DMS153 (cell line): ENCODE measurements at places on chromosomes 6 and 20.

DNA sequence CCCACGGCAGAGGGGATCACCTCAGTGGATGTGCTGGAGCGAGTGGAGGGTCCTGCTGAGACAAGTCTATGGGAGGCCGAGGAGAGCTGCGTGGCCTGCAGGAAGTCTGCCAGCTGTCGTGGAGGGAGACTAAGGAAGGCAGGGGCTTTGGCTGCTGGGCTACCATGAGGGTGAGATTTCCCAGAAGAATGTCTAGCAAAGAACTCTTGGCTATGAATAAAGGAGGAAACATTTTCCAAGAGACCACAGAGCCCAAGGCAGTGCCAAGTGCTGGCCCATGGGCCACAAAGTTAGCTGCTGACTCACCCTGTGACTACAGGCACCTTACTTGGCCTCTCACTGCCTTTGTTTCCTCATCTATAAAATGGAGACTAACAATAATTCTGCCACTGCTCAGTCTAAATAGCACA is 73.4 kb downstream of the PRDM1 start:
- no peak for DNase-seq

GRCh38 chr6:163841326-163841725 is 426.8 kb downstream of the QKI start:
- no peak for DNase-seq

- DNase-seq: no peak
These were observed 1.4 kb upstream of the LEMD2 start for GRCh38 chr6:33790379-33790778.

DNA sequence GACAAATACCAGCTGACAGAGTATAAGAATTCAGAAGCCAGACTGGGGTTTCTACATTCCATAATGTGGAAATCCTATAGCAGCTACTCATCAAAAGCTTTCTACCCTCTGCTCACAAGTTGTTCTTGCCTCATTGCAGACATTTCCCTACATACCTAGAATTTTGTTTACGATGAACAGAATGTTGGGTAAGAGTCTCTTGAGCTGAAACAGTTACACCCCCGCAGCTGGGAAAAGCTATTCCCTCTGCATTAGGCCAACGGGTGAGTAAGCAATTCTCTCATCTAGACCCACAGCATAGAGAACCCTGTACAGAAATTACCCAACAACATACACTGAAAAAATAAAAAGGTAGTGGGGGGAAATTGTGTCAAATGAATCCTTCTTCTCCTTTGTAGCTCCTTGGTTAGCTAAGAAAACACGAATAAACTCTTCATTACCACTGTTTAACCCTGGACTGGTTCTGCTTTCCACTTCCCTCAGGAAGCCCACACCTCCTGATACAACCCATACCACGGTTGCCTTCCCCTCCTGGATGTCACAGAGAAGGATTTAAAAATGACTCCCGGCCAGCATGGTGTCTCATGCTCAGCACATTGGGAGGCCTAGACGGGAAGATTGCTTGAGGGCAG is 215.0 kb upstream of the SHLD1 start:
- no peak for DNase-seq

DNA sequence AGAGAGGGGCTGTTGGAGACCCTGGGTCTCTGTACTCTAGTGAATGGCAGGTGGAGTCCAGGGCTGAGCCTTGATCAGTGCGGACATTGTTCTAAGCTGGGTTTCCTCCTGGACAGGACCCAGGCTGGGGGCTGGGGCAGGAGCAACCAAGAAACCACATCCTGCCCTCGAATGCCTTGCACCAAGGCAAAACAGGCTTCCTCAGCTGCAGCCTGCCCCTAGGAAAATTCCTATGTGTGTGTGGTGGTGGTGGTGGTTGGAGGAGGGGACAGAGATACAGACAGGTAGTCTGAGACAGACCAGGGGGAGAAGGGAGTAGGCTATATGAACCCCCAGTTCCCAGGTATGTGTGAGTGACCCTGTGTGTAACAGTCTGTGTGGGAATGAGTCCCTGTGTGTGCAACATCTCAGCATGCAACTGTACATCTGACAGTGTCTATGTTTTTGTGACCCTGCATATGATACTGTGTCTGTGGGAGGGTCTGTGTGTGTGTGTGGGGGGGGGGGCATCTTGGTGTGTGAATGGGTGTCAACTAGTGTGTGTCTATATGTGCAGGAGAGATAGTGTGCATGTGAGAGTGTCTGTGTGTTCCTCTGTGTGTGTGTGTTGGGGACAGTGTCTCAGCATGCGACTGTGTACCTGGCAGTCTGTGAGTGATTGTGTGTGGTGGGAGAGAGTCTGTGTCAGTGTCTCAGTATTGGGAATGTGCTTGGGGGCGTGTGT is 3.0 kb downstream of the GLP1R start:
- no peak for DNase-seq

- no peak for DNase-seq
These were observed 33.4 kb upstream of the RSPO4 start for GRCh38 chr20:1035466-1035865.
